Activated T-helper 1 cell treated with anti-CD3 and anti-CD28 coated beads, Interleukin-2, amount 50 U/mL, for 16 hours (primary cell): ENCODE measurements at places on chromosomes 7 and 10.

GRCh38 chr10:30589441-30589840 is 40.1 kb downstream of the LYZL2 start:
- DNase-seq, result no peak

DNA sequence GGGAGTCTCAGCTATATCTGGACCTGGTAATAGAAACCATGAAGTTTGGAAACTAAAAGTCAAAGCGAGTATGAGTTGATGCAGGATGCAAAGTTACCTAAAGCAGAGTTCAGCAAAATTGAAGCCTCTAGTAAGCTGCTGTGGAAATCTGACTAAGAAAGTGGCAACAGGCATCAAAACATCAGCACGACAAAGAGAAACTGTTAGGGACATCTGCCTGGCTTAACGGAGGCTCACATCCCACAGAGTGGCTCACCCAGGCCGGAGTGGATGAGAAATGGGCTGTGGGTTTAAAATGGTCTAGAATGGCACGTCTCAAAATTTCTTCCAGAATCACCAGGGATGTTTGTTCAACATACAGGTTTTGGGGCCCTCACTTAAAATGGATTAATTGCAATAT is 164.1 kb upstream of the NPY start:
- no peak for DNase-seq

GRCh38 chr7:29565982-29566746 is 2.5 kb downstream of the PRR15 start:
- DNase-seq, result no peak

- DNase-seq, result no peak
Measured at GRCh38 chr7:120539321-120539720, 266.3 kb downstream of the KCND2 start.

GRCh38 chr10:83332690-83333089 is 806.6 kb upstream of the GHITM start:
- DNase-seq, result no peak

DNA sequence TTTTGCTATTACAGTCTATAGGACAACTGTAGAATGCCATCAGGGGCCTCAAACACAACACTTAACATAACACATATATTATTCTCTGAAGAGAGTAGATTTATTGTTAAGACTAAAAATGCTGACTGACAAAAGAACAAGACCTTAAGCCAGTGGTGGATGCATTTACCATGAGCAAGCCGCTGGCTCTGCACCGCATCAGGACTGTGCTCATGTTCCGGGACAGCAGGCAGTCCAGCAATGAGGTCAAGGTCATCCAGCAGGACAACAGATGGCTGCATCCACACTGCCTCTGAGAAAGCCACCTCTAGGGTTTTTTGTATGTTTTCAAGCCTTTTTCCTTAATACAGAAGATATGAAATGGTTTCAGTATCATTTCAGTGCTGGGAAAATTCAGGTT is 23.8 kb downstream of the PEX1 start:
- DNase-seq, result no peak

DNA sequence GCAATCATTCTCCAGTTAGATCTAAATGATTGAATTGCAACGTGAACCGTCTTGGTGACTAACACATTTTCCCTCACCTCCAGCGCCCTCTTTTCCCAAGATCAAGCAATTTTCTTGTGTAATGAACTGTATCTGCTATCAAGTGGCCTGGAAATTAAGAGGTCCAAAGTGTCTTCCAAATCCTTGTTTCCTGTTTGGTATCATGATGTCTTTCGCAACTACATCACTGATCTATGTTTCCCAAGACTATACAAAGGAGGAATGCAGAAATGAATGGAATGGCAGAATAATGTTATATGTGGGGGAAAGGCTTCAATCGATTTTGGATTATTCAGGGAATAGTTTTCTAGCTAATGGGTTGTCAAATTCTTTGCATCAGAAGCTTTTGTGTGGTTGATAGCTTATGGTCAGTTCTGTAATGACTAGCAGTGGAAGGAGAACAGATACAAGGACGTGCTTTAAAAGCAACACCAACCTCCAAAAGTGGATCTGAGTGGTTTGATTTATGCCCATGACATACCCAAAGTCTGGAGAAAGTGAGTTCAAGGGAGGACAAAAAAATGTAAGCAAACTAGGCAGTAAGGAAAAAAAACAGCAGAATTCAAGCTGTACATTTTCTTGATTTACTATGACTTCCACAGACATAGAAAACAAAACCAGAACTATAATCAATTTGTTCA is 14.6 kb upstream of the ZEB1 start:
- no peak for DNase-seq

GRCh38 chr7:140423501-140423900 is 19.6 kb downstream of the RAB19 start:
- no peak for DNase-seq

DNA sequence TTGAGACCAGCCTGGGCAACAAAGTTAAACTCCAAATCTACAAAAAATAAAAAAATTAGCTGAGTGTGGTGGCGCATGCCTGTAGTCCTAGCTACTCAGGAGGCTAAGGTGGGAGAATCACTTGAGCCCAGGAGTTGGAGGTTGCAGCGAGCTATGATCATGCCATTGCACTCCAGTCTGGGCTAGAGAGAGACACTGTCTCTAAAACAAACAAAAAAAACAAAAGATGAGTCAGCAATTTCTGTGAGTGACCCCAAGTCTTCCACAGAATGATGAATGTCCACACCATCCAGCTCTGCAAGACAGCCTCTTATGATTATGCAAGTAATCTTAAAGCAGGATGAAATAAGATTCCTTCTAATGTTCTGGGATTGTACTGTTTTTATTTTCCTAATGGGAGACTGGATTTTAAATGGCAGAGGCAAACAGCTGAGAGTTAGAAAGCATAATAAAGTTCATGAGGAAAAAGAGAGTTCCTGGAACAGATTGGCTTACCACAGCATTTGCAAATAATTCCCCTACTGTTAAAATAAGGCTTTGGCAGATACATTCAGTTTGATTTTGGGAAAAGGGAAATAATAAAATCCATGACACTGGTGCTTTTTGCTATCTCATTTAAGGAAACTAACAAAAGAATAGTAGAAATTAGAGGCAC is 18.9 kb upstream of the PRKAR2B start:
- DNase-seq, result no peak

DNA sequence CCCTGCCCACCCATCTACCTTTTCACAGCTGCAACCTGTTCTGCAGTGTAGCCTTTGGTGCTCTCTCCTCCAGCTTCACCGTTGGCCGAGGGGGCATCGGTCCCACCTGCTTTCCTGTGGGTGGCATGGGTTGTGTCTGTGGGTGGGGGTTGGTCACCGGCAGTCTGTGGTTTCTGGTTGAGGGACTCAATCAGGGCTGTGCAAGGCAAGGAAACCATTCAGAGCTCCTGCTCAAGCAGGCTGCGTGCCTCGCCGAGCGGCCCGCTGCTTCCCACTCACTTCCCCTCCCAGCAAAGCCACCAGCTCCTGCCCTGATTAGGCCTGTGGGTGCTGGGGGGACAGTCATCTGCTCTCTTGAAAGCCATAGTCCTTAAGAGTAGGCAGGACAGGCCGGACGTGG is 9.8 kb downstream of the DNAJB12 start:
- no peak for DNase-seq

- no peak for DNase-seq
Measured at GRCh38 chr7:132113536-132114371, 462.5 kb downstream of the PLXNA4 start.

- no peak for DNase-seq
Measured at GRCh38 chr7:154371424-154371823, 319.2 kb downstream of the DPP6 start.

GRCh38 chr10:25651534-25651933 is 282.5 kb upstream of the MYO3A start:
- no peak for DNase-seq

DNA sequence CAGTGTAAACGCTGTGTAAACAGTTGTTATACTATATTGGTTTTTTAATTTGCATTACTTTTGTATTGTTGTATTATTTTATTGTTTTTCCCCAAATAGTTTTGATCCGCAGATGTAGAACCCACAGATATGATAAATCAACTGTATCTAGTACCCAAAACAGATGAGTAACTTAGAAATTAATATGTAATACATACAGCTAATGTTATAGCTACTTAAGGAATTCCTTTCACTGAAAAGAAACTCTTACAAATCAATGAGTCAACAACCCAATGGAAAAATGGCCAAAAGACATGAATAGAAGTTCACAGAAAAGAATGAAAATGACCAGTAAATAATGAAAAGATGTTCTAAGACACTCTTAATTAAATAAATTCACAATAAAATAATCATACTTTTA is 32.3 kb upstream of the ARL4A start:
- no peak for DNase-seq

DNA sequence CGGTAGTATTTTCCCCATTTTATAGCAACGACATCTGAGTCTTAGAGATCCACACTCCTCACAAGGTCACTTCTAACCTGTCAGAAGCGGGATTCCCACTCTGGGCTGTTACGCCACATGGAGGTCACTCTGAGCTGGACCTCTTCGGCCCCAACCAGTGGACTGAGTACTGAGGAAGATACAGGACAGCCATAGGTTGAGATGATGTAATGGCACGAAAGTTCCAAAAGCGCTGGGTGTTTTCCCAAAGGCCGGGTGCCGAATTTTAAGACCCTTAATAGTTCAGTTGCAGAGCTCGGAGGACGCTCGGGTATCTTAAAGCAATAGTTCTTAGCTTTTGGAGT is 699 bp downstream of the GHITM start:
- no peak for DNase-seq

GRCh38 chr7:148334959-148335577 is 255.5 kb upstream of the C7orf33 start:
- no peak for DNase-seq

DNA sequence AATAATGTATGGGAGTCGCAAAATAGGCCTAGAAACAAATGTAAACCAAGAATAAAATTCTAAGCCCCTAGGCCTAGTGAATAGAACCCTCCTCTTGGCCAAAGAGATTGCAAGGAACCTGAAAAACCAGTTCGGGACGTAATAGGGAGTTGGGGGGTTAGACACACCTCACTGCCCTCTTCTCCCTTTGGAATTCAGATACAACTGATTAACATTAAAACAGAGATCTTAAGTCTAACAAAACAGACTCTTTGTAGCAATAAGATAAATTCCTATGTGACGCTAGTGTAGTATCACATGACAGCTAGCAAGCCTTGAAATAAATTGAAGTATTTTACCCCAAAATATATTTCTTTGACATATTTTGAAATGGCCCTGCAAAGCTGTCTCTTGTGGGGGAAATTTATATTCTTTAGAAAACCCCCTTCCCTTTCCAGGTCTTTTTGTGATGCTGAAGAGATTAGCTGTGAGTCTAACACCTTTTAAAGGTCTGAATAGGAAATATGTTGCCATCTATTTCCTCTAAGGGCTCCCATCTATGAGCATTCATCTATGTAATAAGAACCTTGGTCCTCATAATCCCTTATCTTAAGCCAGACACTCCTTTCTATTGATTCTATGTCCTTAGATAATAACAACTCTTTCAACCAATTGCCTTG is 623.4 kb upstream of the NRG3 start:
- no peak for DNase-seq

- no peak for DNase-seq
Measured at GRCh38 chr7:122885583-122886356, 490 bp downstream of the CADPS2 start.

DNA sequence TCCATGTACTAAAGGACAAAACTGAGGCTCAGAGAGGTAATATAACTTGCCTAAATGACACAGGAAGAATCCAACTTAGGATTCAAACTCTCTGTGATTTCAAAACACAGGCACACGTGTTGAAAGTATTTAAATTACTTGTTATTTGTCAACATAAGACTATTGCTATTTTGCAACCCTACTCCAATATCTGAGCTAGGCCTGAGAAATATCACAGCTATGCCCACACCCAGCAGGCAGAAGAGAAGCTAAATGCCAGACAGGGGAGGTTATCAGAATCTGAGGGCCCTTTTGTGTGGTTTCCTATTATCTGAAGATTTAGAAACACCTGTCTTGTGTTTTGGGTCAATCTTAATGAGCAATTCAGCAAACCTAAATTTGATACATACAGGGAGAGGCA is 204.3 kb downstream of the ANK3 start:
- no peak for DNase-seq

DNA sequence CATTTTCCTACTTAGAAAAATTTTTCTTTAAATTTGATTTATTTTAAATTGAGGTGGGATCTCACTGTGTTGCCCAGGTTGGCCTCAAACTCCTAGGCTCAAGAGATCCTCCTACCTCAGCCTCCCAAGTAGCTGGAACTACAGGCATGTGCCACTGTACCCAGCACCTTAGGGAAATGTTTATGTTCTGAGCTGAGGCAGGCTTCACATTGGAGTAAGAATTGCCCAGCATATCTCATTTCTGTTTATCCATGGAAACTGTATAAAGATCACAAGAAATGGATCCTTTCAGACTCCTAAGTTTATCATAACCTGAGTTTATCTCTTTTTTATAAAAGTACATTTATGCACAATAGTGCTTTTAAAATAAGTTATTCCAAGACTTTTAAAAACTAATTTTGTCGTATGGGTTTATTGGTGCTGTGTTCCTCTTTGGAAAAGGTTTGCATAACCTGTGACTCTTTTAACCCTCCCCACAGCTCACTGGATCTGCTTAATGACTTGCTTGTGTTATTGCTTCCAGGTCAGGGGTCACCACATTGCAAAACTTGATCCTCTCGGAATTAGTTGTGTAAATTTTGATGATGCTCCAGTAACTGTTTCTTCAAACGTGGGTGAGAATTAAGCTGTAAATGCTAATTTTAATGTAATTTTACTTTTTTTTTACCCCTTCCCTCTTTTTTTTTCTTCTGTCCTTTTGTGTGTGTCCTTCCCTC is 40.7 kb downstream of the OGDH start:
- DNase-seq, result no peak

DNA sequence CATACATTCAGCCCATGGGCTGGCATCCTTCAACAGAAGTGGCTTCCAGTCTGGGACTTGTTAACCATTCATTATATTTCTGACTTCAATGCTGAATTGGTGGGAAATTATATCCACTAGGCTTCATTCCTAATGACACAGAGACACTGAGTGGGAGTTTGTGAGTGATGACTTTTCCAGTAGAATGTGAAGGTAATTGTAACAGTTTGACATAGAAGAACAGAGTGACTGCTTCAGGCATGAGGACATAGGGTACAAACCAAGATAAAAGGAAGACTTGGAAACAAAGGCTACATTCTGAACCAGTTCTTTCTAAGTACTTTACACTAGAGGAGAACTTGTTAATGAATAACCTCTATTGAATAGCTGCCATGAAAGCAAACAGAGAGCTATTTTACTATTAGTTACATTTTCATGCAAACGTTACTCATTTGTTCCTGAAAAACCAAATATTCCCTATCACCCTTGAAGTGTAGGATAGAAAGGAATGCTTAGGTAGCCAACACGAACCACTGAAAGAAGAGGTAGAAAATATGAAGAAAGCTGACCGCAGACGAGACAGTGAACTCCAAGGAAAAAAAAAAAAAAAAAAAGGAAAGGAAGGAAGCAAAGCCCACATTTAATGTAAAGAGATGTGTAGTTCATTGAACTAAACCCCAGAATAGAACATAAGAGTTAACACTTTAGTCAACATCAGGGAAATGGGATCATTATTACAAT is 237.0 kb upstream of the SEMA3C start:
- no peak for DNase-seq

GRCh38 chr7:20191391-20191869 is 25.8 kb downstream of the MACC1 start:
- DNase-seq, result no peak

GRCh38 chr7:121280656-121281055 is 48.1 kb upstream of the WNT16 start:
- DNase-seq, result no peak
